Activated T-cell treated with anti-CD3 and anti-CD28 coated beads, Interleukin-2, amount 50 U/mL, for 4 hours (primary cell): ENCODE measurements at places on chromosomes 2 and 18. TPM values are rescaled to one million over a fixed set of nuclear protein-coding genes. Genes with fewer than 3 reads are reported as not detected.

DNA sequence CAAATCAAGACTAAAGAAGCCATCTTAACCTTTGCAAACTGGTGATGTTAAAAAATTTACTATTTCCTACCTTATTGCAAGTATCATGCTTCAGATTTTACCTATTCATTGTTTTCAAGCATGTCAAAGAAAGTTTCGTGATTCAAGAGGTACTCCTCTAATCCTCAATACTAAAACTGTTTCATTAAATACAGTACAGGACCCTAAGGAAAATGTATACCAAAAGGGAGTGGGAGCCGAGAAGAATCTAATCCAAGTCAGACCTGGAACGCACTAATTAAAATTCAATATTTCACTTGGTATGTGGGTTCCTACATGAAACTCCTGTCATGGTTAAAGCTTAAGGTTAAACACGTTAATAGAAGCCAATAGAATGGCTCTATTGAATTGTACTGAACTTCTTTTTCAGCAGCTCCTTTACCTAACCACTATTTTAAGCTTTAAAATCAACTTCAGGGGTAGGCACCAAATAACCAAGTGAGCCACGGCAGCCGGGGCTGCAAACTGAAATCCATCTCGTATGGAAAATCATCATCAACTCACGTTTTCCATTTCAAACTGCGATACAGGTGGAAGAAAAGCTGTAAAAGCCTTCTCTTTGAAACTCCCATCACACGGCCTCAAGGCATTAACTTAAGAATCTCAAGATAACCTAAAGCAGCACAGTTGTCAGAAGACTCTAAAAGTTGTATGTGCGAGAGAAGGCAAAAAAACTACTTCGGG lies 188.8 kb downstream of the ZEB2 start:
- DNase-seq = peak; percentile 30

GRCh38 chr2:30441023-30441422 lies 6.0 kb upstream of the LCLAT1 start:
- no peak for DNase-seq

DNA sequence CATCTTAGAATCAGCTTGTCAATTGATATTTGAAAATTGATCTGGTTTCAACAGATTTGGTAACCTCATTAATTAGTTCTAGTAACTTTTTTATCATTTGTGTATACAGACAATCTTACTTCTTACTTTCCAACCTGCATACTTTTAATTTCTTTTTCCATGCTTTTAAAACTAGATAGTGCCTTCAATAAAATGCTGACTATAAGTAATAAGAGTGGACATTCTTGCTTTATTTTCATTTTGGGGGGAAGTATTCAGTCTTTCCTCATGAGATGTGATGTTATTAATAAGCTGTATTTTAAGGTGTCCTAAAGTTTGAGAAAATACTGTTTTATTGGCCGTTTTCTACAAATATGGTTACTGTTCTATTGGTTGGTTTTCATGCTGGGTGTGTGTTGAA lies 109.1 kb downstream of the KCNH7 start:
- DNase-seq = no peak

DNA sequence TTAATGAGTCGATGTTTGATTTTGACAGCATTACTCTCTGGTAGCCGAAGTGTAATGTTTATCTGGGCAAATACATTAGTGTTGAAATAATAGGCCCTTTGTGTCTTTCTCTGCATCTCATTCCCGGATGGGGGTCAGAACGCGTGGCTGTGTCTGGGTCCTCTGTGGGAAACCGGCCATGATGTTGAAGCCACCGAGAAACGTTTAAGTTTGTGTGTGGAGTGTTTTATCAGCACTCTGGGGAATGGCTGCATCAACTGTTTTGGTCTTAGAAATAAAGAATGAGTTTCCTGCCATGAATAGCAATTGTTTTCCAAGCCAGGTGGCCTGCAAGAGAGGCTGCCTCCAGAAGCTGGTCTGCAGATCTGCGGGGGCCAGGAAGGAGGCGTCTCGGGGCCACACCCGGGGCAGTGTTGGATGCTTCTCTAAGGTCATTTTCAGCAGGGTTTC lies 69.7 kb downstream of the RNF144A start:
- no peak for DNase-seq

GRCh38 chr18:26480897-26481795 lies 67.2 kb downstream of the KCTD1 start:
- no peak for DNase-seq

Gene UPP2
- not detected for total RNA-seq

Gene SLC5A7
- not detected for total RNA-seq
